Natural killer cell (primary cell): ENCODE measurements at places on chromosomes 16 and 17. TPM values are rescaled to one million over a fixed set of nuclear protein-coding genes. Genes with fewer than 3 reads are reported as not detected.

- DNase-seq = no peak
Measured at GRCh38 chr16:85246473-85246872, 134.2 kb upstream of the CIBAR2 start.

DNA sequence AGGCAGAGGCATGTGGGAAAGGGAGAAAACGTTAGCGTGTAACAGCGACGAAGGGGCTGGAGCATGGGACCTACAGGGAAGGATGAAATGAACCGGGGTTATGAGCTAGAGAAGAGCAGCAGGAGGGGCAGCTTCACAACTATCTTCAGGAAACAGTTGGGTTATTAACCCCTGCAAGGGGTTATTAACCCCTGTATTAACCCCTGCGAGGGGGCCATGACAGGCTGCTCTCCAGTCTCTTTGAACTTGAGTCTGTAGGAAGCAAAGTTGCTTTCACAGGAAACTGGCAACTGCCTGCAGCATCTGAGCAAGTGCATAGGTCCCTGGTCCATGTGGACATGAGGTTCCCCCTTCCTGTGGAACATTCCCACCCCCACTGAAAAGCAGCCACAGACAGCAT lies 119.2 kb upstream of the CRHR1 start:
- no peak for DNase-seq

CLEC10A gene
- 1.8 TPM for total RNA-seq

DNA sequence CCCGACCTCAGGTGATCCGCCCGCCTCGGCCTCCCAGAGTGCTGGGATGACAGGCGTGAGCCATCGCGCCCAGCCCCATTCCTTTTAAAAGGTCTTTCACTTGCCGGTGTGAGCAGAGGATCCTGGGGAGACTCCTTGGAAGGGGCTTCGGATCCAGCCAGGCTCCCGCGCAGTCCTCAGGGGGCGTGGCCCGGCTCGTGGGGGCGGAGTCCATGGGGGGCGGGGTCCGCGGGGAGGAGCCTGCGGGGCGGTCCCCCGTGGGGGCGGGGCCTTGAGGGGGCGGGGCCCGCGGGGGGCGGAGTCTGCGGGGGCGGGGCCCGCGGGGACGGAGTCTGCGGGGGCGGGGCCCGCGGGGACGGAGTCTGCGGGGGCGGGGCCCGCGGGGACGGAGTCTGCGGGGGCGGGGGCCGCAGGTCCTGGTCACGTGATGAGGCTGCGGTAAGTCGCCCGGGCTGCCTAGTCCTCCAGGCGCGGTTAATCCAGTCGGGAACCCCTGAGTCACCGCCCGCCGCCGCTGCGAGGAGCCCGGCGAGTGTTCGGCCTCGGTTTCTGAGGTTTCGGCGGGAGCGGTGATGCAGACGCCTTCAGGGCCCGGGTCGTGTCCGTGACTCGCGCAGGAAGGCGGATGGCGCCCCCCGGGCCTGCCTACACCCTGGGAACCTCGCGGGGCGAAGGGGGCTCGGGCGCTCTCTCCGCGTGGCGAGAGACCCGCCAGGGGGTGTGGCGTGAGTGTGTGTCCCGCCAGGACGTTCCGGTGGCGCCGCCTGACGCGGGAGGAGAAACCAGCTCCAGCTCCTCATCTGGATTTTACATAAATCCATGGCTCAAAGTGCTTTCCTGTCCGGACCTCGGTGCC lies 23.6 kb upstream of the ABR start:
- DNase-seq = peak; percentile 75

GRCh38 chr17:47803201-47803600 lies 18.4 kb downstream of the OSBPL7 start:
- DNase-seq = no peak

- no peak for DNase-seq
Measured at GRCh38 chr17:20127360-20128035, 118.3 kb downstream of the SPECC1 start.

GRCh38 chr16:64534180-64534780 lies 587.6 kb downstream of the CDH11 start:
- no peak for DNase-seq

DNA sequence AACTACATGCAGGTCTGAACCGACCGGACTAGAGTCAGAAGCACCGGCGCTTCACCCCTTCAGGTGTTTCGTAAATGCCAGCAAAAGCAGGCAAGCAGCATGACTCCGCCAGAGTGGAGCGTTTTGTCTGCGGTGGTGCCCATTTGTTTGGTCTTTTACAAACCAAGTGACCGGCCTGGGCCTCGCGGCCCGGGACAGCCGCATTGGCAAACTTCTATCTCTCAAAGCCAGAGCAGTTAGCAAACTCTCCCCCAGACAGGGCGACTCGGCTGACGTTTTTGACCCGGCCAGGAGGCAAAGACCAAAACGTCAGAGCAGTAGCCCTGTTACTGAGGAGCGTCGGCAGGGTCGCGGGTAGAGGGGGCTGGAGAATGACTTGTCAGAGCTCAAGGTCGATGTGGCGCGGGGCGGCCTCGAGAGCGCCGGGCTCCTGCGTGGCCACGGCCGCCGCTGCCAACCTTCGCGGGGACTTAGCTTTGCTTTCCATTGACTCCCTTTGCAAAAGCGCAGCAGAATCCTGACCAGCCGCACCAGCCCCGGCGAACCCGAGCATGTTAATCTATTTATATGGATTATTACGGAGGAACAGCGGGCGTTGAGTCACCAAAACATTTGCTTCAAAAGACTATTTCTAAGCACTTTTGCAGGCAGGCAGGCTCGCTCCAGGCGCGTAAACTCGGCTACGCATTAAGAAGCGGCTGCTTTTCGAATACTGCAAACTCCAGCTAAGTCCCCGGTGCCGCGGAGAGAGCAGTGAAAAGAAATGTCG lies 763 bp upstream of the SOX9 start:
- DNase-seq = no peak

NOXO1 gene
- not detected for total RNA-seq

DNA sequence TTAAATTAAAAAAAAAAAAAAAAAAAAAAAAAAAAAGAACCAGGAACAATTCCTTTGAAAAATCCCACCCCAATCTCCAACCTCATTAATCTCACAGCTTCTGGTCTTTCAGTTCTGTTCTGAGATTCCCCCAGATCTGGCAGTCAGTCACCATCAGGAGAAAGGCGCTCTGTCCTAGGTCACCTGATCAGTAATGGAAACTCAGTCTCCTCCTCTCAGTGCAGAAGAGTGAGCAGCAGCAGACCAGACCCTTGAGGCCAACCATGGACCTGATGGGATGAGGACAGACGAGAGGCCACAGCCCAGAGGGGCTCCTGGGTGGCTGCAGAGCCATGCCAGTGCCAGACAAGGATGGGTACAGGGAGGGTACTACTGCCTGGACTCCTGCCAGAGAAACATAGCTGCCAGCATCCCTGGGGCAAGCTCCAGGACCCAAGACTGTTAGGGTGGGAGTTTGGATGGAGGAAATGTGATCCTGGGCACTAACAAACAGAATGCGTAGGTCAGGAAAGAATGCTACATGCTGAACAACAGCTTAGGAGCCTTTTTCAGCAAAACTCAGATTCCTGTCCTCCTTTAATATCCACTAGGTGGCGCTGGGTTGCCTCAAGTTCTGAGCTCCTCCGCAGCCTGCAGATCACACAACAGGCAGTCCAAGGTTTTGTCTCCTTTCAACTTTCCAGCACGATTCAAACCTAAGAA lies 28.7 kb downstream of the MPG start:
- DNase-seq = peak; percentile 85

CACNG3 gene
- total RNA-seq = not detected

DNA sequence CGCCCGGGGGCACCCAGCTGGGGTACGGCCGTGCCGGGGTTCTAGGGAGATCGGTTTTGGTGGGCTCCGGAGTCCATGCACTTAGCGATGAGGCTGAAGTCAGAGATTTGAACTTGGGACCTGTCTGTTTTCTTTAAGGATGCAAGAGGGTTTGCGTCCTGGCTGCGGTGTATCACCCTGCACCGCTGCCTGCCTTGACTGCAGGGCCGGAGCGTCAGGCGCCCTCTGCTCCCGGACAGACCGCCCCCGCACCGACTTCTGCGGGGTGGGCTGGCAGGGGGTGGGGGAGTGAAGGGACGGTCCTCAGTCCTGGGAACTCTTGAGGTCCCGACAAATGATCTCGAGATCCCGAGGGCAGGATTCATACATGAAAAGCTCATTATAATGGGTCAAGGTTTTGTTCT lies 701 bp downstream of the PDP2 start:
- DNase-seq = no peak

DNA sequence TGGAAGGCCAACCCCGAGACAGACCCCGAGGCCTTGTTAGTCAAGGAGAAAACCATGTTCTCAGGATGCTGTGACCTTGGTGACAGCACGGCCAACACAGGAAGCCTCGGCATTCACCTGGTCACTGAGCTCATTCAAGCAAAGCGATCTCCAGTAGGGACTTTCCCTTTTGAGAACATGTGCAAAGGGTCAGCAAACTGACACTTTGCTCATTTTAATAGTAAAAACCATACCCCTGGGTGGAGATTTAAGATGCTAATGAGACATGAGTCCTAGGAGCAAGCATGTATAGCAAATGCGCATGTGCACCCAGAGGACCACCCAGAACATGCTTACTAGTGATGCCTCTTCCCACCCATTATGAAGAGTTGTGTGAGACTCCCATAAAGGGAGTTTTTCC lies 5.7 kb upstream of the SULT1A2 start:
- no peak for DNase-seq

- peak; percentile 85 for DNase-seq
Measured at GRCh38 chr16:75288596-75289120, 37.2 kb upstream of the BCAR1 start.

- DNase-seq = no peak
Measured at GRCh38 chr17:51848451-51848850, 310.1 kb downstream of the CA10 start.

GRCh38 chr17:41786227-41787020 lies at the start of gene JUP:
Gene JUP, minus strand, starts transcription at chr17:41786711. Its CDS starts 14,857 bp downstream, at chr17:41771854.
- peak; percentile 92 for DNase-seq

GRCh38 chr17:40022497-40022896 lies 7.3 kb downstream of the CSF3 start:
- no peak for DNase-seq

DNA sequence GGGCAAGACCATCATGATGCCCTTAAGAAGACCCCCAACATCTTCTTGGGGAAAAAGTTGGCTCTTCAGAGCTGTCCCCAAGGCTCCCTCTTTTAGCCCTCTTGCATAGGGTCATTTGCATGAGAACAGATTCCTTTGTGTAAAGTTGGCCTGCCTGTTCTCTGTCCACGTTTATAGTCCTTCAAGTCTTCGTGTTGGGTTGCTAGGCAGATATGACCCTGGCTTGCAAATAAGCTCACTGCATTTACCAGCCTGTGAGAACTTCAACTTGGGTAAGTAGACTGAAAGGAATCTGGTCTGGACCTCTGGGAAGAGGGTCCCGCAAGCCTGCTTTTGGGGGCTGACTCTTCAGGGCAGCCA lies 2.9 kb downstream of the ARSG start:
- no peak for DNase-seq

GPR179 gene
- not detected for total RNA-seq

- no peak for DNase-seq
Measured at GRCh38 chr17:78401246-78401645, 22.8 kb downstream of the PGS1 start.

TMEM114 gene
- not detected for total RNA-seq

DNA sequence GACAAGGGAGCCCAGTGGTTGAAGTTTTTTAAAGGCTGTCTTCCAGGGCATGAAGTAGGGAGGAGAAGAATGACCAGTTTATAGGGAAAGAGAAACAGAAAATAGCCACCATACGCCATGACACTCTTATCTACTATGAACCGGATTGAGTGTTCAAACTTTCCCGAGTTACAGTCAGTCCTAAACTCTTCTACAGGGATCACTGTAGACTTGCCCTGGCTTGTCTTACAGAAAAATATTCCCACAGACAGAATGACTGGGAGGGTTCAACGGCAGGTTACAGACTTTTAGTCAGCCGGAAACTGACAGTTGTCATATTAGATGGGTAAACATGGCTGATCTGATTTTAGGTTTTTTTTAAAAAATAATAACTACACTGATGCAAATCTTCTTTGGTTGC lies 662.5 kb upstream of the SOX9 start:
- no peak for DNase-seq

FBXL16 gene
- 0.48 TPM for total RNA-seq

DNA sequence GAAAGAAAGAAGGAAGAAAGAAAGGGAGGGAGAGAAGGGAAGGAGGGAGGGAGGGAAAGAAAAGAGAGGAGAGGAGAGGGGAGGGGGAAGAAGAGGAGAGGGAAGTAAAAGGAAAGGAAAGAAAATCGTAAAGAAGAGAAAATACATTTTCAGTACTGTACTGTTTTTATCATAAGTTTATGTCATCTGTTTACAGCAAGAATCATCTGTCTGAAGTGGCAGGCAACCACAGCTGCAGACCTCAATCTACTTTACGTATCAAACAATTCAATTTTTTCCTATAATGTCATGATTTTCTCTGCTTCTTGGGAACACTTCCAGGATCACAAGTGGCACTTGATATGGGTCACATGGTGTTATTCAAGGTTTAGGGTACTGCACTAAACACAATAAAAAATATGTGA lies 58.3 kb downstream of the USP32 start:
- DNase-seq = no peak

GRCh38 chr17:17150448-17150800 lies 55.7 kb downstream of the PLD6 start:
- DNase-seq = no peak

DNA sequence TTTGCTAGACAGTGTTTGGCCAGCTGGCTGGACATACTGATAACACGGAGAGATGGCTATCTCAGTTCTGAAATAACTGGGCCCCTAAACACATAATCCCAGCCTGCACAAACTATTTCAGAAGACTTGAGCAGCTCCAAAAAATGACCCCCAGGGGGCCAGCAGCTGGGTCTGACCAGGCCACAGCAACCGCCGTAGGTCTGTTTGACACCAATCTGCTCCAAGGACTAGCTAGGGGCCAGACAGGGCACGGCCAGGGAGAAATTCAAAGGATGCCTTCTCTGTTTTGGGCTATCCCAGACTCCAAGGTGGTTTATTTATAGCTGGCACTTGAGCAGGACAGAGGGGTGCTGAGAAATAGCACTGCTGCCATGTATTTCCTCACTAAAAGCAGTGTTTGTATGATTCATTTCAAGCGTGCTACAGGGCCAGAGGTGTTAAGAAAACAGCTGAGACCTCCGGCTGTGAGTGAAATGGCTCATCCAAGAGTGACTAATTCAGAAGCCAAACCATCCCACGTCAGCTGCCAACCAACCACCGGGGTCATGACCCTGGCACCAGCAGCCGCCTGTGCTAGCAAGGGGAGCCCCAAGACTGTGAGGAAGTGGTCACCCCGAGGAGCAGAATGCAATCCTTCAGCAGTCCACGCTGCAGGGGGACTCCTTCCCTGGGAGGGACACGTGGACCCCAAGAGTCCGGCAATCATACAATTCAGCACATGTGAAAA lies 5.7 kb downstream of the GGA2 start:
- DNase-seq = peak; percentile 76

DNA sequence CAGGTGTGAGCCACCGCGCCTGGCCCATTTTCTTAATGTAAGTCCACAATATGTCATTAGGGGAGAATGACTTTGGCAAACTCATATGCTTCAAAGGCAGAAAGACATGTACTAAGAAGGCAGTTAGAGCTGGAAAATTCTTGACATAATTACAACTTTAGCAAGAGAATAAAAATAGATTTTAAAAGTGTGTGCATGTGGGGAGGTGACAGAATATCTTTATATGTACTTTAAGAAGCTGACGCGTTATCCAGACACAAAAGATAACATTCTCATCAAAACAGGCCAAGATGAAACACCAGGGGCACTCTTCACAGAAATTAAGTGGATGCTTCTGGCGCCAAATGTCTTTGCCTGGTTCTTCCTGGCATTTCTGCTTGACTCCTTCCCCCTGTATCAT lies 28.2 kb downstream of the GJC1 start:
- DNase-seq = no peak

SLC22A31 gene
- 0.75 TPM for total RNA-seq

CIAO2B gene
- 60.0 TPM for total RNA-seq

GRCh38 chr17:67116045-67116575 lies 71.8 kb downstream of the CACNG1 start:
- DNase-seq = no peak

GRCh38 chr16:53566552-53567245 lies 63.7 kb upstream of the AKTIP start:
- DNase-seq = no peak

TMEM238L gene
- not detected for total RNA-seq
